ENCODE measurements at places on chromosomes 16 and 17.
A peak's percentile ranks its signal among the peaks of the same experiment; 100 is the strongest.

- DNase-seq: no peak
Observed at GRCh38 chr17:56570199-56570598, 23.3 kb upstream of the NOG start.

GRCh38 chr17:71709271-71709890 lies 411.4 kb upstream of the SOX9 start:
- peak; percentile 2 for DNase-seq

DNA sequence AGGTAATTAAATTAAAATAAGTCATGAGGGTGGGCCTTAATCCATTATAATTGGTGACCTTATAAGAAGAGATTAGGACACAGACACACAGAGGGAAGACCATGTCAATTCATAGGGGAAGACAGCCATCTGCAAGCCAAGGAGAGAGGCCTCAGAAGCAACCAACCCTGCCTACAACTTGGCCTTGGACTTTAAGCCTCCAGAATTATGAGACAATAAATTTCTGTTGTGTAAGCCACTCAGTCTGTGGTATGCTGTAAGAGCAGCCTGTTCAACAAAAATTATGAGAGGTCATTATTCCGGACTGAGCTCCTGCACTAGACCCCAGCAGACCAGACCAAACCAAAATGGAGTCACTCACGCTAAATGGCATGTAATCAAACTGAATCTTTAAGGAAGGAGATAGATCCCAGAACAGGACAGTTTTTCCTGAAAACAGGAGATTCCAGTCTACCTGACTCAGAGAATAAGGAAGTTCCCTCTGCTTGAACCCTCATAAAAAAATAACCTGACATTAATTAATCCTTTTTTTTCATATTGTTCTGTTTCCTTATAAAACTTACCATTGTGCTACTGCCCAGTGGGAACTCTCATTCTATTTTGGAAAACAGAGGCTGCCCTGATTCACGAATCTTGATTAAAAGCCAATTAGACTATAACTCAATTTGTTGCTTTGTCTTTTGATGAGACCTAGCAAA lies 74.3 kb downstream of the DNAH3 start:
- no peak for DNase-seq

GRCh38 chr16:9843424-9844018 lies 338.7 kb downstream of the GRIN2A start:
- DNase-seq: no peak

DNA sequence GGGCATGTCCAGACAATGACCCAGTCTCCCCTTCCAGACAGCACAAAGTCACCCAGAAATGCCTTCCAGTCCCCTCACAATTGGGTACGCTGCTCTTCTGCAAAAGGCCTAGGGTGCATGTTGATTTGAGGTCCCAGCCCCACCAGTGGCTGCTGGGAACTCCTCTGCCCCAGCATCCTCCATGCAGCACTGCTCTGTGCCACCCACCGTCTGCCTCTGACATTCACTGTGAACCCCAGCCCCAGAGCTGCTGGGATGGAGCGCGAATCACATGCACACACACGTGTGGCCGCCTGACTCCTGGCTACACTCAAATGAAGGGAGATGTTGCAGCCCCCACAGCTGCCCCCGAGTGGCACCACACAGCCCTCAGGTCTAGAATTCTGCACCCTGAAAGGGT lies 1.2 kb upstream of the C17orf113 start:
- no peak for DNase-seq

GRCh38 chr17:82601447-82602000 lies 46.7 kb downstream of the WDR45B start:
- DNase-seq: no peak

GRCh38 chr16:4522051-4522581 lies 16.5 kb downstream of the CDIP1 start:
- peak; percentile 88 for DNase-seq

DNA sequence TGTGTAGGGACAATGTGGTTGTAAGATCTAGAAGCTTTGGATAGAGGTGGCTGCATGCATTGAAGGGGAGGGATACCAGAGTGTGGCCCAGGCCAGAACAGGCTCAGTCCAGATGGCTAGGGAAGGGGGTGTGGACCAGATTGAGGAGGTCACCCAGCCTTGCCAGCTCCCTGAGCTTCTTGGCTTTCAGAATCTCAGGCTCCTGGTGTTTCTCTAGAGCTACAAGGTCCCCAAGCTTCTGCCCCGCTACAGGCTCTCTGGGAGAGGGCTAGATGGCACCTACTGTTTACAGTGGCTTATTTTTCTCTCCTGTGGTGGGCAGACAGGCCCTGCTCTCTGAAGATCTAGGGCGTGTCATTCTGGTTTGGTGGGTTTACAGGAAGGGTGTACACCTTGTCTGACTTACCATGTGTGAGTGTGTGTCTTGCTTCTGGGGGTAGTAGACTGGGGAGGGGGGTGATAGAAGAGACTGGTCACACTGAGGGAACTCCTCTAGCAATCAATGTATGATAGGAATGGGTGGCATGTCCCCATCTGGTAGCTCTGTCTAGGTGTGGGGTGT lies 1.1 kb downstream of the RARA start:
- DNase-seq: no peak

DNA sequence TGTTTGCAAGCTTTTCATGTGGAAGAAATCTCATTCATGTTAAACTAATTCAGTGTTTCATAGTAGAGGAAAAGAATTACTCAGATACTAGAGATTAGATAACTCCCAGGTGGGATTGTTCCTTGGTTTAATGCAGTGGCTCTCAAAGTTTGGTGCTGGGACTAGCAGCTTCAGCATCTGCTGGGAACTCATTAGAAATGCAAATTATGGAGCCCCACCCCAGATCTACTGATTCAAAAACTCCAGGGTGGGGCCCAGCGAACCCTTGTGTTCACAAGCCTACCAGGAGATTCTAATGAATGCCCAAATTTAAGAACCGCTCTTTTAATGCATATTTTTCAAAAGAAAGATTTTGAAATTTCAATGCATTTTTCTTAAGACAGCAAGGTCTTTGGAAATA lies 253.4 kb upstream of the CNTNAP4 start:
- DNase-seq: no peak

GRCh38 chr16:75099738-75100602 lies 16.6 kb downstream of the LDHD start:
- no peak for DNase-seq

DNA sequence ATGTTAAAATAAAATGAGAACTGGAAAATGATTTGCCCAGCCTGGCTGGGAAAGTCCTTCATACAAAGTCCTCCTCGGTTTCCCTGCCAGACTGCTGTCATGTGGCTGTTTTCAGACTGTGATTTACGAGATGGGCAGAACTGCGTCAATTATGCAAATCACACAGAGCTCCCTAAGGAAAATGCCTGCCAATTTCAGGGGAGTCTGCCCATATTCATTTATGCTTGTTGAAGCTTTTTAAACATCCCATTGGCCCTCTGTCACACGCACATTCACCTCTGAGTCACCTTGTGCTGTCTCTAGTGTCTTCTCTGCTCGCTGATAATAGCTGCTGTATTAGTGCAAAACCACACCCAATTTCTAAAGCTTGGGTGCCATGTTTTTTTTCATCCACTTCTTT lies 81.7 kb upstream of the FAM20A start:
- DNase-seq: no peak

DNA sequence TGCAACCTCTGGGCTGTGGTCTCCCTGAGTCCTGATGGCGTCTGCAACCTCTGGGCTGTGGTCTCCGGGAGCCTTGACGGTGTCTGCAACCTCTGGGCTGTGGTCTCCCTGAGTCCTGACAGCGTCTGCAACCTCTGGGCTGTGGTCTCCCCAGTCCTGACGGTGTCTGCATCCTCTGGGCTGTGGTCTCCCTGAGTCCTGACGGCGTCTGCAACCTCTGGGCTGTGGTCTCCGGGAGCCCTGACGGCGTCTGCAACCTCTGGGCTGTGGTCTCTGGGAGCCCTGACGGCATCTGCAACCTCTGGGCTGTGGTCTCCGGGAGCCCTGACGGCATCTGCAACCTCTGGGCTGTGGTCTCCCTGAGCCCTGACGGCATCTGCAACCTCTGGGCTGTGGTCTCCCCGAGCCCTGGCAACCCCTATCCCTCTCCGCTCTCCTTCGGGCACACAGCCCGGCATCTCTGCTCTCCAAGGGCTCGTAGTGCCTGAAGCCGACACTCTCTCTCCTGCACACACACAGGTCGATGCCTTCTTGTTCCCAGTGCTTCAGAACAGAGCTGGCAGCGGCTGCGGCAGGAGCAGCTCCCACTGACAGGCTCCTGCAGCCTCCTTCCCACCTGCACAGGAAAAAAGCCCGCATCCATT lies 45.6 kb downstream of the METRNL start:
- DNase-seq: no peak

DNA sequence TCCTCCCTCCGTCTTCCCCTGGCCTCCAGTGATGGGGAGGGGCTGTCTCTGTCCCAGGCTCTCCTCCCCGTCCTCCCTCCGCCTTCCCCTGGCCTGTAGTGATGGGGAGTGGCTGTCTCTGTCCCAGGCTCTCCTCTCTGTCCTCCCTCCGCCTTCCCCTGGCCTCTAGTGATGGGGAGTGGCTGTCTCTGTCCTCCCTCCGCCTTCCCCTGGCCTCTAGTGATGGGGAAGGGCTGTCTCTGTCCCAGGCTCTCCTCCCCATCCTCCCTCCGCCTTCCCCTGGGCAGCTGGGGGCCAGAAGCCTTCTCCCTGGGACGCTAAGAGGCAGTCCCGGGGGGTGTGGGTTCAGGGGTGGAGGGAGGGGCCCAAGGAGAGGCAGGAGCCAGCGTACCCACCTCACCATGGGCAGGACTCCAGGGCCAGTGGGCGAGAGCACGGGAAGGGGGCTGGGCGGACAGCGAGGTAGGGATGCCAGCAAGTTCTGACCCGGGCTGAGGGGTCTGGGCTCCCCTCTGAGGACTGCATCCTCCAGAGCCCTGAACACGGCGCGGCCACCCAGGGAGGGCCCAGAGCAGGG lies 14.8 kb downstream of the UTS2R start:
- DNase-seq: no peak

- no peak for DNase-seq
Observed at GRCh38 chr16:81782236-81782635, 3.1 kb downstream of the PLCG2 start.

DNA sequence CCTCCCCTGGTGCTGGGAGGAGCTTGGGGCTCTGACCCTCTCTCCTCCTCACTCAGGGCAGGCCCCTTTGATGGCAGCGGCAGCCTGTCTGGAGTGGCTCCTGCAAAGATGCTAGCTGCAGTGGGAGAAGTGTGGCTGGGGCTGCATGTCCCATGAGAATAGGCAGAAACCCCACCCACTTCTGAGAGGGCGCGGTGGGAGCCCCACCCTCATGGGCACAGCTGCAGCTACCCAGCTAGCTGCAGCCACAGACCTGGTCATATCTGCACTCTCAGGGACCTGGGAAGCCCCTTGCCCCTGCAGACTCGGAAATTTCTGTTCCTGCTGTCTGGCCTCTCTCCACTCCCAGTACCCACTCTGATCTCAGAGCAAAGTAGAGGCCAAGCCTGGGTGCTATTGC lies 72.2 kb upstream of the BRD7 start:
- no peak for DNase-seq

DNA sequence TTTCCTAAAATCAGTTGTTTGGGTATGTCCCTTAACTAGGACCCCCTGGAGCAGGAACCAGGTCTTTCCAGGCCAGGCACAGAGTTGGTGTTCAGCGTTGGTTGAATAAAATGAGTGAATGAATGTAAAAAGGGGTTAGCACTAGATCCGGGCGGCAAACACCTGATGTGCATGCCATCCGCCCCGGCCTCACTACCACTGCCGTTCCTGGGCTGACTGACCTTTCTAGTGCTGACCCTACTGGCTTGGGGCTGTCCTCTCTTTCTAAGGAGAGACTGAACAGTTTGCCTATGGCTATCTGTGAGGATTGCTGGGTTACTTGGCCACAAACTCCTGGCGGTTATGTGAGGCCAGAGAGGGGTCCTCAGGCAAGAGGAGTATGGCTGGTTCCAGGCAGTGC lies 10.1 kb upstream of the PHF12 start:
- no peak for DNase-seq

- peak; percentile 74 for DNase-seq
Observed at GRCh38 chr17:64418506-64419339, 28.1 kb upstream of the PECAM1 start.

GRCh38 chr17:436571-436970 lies 84.0 kb upstream of the RPH3AL start:
- DNase-seq: no peak

DNA sequence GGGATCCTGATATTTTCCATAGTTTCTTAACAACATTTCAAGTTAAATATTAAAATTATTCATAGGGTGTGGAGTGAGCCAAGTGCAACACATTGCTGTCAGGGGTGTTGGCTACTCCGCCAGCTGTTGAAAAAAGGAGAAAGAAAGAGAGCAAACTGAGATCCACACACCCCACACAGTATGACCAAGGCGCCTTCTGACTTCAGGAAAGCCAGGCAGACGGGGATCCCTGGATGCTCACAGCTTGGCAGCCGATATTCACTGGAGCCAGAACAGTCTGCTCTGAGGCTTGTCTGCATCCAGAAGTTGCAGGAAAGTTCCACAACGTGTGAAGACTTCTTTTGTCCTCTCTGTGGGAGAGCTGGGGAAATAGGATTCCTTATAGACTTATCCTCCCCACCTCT lies 9.3 kb downstream of the CHD9NB start:
- DNase-seq: no peak

GRCh38 chr16:65283181-65283651 lies 161.4 kb upstream of the CDH11 start:
- DNase-seq: no peak

DNA sequence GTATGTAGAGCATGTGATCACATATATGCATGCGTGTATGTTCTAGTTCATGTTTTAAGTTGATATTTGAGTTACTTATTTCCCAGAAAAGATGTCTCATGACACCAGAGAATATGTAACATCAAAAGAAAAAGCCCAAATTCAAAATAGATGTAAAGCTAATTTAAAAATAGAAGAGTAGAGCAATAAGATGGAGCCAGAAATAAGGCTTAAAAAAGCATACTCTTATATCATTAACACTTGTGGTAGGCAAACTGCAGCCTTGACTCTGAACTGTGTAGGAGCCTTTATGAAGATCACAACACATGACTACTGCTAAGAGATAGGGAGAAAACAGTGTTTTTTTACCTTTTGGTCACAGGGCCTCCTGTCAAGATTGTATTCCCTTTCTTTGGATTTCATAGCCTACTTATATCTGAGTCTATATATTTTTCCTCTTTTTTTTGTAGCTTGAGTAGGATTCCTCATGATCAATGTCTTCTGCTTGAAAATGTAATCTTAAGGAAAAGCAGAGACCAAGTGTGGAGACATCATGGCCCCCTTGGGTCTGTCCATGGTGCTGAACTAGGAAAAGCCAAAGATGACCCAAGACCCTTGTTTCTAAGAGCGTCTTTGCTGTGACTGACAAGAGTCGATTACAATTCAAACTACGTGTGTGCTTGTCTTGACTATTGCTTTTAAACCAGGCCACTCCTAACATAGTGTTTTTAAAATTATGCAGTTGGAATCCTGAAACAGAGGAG lies 390.4 kb downstream of the SHISA9 start:
- peak; percentile 17 for DNase-seq
